ENCODE measurements at places on chromosomes 11 and 22.

DNA sequence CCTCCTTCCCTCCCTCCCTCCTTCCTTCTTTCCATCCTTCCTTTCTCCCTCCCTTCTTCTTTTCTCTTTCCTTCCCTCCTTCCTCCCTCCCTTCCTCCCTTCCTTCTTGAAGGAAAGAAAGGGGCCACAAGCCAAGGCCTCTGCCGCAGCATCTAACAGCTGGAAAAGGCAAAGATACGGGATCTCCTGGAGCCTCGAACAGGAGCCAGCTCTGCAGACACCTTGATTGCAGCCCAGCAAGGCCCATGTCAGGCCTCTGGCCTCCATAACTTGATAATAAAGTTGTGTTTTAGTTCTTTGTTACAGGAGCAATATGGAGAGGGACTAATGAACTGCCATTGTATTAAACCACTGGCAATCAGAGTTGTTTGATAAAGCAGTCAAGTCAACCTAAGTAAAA is 348.9 kb upstream of the B3GAT1 start:
- no peak for DNase-seq

- no peak for DNase-seq
These were observed 14.8 kb upstream of the RAC2 start for GRCh38 chr22:37258753-37259401.

DNA sequence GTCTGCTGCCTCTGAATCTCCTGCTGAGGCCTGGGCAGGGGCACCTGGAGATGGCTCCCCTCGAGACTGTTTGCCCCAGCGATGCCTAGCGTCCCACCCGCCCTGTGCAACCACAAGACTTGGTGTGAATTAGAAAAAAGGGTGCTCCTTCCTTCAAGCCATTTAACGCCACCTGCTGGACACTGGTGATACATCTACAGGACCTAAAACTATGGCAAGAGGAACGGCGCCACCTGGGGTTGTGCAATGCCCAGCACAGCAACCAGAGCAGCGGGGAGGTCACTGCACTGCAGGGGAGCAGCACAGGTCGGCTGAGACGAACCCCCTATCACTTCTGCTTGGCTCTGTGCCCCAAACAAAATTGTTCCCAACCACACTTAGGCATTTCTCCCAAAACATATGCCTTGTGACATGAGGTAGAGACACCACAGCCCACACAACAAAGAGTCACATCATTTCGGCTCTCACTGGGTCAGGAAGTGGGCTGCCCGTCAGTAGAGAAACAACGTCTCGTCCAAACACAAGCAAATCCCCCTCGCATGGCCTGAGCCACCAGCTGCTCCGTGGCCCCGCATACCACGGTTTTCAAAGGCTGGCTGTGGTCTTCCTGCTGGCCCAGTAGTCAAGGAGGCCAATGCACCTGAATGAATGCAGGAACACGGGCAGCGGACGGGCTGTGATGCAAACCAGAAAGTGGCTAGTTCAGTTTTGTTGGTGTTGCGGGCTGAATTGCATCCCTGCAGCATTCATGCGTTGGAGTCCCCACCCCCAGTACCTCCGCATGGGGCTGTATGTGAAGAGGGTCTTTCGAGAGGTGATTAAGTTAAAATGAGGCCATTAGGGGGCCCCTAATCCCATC is 171.9 kb downstream of the SHANK2 start:
- peak; percentile 96 for DNase-seq

DNA sequence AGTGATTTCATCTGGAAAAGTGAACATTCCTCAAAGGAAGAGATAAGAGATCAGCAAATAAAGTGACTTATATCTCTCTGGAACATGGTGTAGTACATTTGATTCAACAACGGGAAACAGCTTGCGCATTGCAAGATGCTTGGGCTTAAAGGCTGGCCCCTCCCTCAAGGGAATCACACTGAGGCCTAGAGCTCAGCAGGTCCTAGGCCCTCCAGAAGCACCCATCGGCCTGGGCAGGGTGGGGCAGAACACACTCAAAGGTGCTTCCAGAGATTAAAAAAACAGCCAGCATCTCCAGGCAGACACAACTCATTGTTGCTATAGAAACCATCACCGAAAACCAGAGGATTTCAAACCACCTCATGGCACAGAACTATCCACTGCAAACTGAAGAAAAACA is 69.0 kb upstream of the ARFGAP3 start:
- no peak for DNase-seq

DNA sequence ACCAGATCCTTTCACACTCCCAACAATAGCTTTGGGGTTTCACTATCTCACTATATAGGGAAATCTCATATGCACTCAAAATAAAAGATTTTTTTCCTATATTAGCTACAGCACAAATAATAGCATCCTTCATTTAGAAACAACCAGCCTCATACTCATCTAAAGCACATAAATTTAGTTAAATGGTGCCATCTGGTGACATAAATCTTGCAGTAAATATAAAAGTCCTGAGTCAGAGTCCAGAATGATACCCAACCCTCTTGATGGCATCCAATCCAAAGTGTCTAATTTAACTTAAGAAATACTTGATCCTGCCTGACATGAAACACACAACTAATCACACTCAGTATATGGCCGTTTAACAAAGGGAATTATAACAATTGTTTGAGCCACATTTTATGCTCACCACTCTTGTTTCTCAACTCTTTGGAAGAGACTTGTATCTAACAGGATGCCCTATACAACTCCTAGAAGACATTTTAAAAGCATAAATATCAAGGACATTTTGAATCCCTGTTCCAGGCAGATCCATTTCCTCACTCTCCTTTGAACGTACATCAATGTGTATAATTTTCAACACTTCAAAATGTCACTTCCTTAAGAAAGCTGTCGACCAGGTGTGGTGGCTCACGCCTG is 36.2 kb downstream of the DLG2 start:
- DNase-seq = peak; percentile 22

DNA sequence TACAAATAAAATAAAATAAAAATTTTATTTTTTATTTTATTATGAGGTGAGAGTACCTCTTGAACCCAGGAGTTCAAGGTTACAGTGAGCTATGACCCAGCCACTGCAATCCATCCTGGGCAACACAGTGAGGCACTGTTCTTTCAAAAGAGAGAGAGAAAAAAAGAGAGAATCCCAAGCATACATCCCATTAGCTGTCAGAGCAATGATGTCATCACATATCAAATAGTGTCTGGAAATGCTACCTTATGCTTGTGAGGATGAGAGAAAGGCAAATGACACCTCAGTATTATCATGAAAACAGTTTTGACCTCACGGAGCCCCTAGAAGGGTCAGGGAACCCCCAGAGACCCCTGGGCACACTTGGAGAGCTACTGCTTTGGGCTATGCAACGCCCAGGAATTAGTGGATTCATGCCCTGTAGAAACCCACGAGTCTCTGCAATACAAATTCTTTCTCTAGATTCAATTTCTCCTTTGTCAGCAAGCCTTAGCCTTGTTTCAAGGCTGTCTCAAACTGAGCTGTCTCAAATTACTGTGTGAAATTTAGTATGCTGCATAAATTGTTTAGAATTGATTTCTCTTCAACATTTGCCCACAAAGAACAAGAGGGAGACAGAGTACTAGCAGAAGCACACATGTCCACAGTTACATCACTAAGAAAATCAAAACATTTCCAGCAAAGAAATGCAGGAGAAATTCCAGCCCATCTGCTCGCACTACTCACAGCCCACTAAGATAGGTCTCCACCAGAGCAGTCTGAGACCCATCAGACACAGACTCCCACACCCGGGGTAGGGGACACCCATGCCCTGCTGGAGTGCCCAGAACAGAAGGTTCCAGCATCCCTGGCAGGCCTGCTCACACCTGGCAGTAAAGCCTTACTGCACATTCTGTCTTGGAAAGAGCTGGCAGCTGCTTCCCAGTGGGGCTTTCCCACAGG is 18.1 kb downstream of the DGCR2 start:
- no peak for DNase-seq

- DNase-seq = no peak
These were observed 1949.4 kb upstream of the RAG2 start for GRCh38 chr11:38547462-38547861.

DNA sequence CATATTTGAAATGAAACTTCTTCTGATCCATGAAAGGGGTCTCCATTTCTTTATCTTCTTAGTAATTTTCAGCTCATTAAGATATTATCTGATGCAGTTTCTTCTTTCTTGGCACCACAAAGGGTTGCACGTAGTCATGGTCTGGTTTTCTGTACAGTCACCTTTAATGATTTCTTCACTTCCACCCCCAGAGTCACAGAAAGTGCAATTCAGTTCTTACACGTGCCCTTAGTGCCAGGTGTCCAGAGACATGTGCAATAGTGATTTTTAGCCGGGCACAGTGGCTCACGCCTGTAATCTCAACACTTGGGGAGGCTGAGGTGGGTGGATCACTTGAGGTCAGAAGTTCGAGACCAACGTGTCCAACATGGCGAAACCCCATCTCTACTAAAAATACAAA is 202.8 kb upstream of the MTNR1B start:
- no peak for DNase-seq

- DNase-seq = no peak
These were observed 29.6 kb downstream of the C22orf31 start for GRCh38 chr22:29032014-29032475.

DNA sequence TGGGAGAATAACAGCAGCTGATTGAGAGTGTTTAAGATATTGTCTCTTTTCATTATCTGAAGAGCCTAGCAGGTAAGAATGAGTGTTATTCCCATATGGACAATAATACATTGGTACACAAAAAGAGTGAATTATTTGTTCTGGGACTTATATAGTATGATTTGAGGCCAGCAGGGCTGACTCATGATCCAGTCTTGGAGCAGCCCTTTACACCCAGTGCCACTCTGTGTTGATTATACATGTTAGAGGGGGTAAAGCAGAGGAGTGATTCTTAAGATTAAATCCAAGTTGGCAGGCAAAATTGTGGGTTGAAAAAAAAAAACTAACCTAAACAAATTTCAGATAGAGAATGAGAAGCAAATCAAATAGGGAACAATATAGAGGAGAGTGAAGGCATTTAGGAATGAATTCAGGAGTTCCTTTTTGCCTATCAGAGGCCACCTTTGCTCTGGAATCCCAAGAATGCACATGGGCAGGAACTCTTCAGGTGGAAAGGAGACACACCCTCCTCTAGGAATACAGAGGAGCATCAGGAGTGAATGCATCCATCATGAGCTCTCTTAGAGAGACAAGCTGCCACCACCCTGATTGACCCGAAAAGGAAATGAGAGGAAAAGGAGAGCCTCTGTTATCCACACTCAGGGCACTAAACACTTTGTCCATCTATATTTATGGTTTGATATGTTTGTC is 19.2 kb upstream of the MRGPRX1 start:
- no peak for DNase-seq

DNA sequence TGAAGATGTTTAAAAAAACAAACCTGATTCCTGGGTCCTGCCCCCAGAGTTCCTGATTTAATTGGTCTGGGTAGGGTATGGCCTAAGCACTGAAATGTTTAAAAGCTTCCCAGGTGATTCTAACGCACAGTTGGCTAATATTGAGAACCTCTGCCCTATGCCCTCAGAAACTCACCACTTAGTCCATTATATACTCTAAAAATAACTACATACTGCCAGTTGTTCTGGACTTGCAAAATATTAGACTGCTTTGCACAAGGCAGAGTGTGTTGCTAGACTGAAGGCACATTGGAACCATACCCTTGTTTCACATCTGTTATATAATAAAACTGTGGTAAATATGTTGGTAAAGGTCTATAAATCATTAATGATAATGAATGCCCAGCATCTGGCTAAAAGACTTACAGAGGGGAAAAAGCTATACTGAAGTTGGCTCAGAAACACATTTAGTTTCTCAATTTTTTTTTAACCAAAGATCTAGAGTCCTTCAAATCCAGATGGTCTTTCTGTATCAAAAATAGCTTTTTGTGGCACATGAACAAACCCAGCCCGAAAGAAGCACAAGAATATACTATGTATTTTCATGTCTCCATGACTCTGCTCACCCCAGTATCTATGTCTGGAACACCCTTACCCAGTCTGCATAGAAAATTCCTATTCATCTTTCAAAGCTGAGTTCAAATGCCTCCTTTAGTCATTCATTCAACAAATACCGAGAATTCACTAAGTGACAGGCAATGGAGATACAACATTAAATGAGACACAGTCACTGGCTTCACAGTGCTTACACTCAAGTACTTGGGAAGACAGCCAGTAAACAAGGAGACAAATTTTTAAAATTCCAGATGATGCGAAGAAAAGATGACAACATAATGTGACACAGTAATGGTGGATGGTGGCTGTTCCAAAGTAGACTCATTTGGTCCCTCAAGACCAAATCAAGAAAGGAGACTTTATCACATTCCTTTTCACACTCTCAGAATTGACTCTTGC is 44.1 kb downstream of the RBFOX2 start:
- DNase-seq = no peak

DNA sequence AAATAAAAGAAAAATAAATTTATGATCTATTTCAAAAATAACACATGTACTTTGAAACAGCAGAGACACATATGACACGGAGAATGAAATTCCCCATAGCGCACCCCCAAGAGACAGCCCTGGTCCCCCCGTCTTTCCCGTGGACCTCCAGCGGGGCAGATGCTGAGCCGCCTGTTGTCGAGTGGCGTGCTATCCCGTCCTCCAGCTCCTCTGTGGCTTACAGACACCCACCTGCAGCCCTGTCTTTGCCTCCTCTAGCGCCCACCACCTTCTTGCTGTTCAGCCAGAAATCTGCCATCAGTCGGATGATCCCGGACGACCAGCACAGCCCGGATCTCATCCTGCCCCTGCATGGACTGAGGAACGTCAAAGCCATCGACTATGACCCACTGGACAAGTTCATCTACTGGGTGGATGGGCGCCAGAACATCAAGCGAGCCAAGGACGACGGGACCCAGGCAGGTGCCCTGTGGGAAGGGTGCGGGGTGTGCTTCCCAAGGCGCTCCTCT is 44.4 kb upstream of the PPP6R3 start:
- no peak for DNase-seq

DNA sequence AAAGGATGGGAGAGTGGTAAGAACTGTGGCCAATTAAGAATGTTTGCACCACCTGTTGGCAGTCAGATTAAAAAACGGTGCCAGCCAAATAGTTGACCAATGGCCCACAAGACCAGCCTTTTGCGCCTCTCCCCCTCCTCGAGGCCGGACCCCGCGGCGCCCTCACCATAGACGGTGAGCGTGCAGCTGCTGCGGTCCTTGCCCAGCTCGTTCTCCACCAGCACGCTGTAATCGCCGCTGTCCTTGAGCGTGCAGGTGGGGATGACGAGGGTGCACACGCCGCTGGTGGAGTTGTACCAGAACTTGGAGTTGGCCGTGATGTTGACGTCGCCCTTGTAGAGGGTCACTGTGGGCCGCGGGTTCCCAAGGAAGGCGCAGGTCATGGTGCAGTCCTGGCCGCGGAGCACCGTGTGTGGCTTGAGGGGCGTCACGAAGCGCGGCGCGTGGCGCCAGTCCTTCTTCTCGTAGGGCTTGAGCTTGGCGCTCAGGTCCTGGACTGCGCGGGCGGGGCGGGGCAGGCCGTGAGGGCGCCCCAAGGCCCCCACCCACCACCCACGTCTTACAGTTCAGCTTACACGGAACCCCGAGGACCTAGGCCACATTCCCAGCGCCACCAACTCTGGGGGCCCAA is 7.2 kb downstream of the TMEM86A start:
- DNase-seq = peak; percentile 18
